ENCODE measurements at places on chromosomes 7 and 10.

DNA sequence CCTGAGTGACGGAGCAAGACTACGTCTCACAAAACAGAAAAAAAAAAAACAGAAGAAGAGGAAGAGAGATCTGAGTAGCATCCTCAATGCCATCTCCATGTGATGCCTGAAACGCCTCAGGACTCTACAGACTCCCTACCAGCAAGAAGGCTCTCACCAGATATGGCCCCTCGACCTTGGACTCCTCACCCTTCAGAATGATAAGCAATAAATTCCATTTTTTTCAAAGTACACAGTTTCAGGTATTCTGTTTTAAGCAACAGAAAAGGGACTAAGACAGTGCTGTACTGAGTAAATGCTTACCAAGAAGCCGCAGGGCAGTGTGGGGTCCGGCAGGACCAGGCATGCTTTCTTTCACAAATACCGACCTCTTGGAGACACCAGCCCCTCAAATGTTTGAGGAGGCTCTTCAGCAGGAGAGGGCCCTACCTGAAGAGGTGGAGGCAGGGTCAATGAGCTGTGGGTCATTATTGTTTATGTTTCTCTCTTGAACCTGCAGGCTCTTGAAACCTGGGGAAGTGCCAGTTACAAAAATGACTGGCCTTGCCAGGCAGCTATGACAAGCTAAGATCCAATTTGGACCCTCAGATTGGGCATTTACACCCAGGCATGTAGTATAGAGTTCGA is 204.1 kb upstream of the LYZL1 start:
- no peak for DNase-seq

DNA sequence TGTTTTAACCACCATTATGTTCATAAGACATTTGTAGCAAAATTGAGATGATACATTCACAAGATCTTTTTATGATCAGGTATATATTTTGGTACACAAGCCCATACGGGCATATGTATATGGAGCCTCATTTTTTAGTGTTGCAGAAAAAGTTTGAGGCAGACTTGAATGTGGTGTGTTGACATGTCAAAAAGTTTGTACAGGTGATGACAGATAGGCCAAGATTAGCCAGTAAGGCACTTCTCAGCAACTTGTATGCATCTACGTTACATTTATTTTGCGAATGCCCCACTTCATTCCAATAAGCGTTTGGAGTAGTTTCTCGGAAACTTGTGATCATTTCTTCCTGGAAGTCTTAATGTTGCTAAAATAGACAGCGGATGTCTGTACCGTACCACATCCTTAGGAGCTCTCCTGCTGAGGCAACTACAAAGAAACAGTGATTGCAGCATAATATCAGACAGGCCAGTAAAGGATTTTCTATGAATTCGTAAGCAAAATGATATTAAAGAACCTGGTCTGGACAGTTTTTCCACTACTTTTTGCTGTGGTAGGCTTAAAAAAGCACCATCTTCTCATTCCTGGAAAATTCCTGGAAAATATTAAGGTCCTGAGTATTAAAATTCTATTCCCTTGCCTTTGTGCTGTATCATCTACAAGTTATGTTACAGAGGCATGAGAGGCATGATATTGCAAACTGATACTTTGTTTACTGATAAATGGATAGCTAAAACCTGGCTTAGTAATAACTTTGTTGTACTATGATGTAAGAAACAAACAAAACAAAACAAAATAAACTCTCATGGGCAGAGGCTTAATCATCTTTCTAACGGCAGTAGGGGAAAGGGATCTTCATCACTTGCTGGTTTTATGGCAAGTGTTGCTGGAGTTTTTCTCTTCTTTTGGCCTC is 153.6 kb downstream of the HDAC9 start:
- no peak for DNase-seq

- no peak for DNase-seq
Measured at GRCh38 chr7:108099713-108100112, 30.4 kb downstream of the LAMB4 start.

GRCh38 chr7:26426096-26426495 is 134.4 kb downstream of the SNX10 start:
- DNase-seq = no peak

GRCh38 chr10:110279407-110279986 is 25.2 kb downstream of the SMNDC1 start:
- peak; percentile 70 for DNase-seq

DNA sequence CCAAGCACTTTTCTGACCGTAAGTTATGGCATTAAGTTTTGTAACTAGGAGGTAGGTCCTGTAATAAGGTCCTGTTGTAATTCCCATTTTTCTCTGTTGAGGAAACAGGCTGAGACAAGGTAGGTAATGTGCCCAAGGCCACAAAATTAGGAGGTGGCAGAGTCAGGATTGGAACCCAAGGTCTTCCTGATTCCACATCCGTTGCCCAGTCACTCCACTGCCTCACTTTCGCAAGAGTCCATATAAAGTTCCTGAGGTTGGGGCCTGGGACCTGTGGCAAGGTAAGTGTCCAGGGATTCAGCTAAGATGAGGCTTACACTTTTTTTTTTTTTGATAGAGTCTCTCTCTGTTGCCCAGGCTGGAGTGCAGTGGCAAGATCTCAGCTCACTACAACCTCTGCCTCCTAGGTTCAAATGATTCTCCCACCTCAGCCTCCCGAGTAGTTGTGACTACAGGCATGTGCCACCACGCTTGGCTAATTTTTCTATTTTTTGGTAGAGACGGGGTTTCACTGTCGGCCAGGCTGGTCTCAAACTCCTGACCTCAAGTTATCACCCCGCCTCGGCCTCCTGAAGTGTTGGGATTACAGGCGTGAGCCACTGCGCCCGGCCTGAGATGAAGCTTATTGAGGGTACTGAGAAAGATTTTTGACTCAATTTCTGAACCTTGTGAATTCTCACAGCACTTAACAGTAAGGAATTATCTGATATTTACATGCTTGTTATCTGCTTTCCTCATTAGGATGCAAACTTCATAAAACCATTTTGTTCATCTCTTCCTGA is 20.3 kb upstream of the GNA12 start:
- peak; percentile 52 for DNase-seq

GRCh38 chr7:84136336-84136735 is 58.3 kb downstream of the SEMA3A start:
- no peak for DNase-seq

DNA sequence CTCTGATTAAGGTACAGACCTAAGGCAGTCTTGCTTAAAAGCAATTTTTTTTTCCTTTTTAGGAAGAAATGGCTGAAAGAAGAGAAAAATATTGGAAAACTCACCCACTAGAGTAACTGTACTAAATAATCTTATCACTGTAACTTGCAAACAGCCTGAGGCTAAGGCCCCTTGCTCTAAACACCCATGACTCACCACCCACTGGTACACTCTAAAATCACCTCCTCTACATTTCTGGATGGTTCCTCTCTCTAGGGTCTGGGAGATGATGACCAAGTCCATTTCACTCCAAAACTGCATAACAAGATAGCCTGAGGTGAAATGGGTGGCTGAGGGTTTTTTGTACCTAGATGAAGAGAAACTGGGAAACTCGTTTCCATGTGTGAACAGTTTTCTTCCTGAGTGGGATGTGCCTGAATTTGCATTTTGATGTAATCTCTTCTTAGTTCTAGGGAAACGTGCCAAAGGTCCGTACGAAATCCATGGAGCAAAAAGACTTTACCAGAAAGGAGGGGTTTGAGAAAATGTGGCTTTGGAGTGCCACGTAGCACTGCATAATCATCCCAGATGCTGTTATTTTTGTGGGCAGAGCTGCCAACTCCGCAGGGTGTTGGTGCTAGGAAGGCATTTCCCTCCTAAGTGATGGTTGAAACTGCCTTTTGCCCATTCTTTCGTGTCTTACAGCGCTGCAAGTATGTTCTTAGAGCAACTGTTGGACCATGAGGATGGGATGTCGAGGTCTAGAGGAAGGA is 113.5 kb upstream of the C10orf90 start:
- no peak for DNase-seq

GRCh38 chr10:121823993-121824463 is 103.8 kb downstream of the ATE1 start:
- DNase-seq = peak; percentile 12

GRCh38 chr7:70380421-70381015 is 751.4 kb upstream of the GALNT17 start:
- no peak for DNase-seq

DNA sequence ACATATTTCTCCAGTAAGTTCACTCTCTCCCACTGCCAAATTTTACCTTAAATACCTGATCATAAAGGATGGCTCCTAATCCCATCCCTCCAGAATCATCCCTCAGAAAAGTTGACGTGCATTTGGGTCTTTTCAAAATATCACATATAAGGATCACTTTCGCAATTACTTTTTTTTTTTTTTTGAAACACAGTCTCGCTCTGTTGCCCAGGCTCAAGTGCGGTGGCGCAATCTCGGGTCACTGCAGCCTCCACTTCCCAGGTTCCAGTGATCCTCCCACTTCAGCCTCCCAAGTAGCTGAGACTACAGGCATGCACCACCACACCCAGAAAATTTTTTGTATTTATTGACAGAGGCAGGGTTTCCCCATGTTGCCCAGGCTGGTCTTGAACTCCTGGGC is 17.4 kb downstream of the ZCWPW1 start:
- no peak for DNase-seq

GRCh38 chr7:138935465-138936011 is 45.7 kb downstream of the KIAA1549 start:
- DNase-seq = no peak

- no peak for DNase-seq
Measured at GRCh38 chr10:132077091-132077490, 11.3 kb downstream of the JAKMIP3 start.

DNA sequence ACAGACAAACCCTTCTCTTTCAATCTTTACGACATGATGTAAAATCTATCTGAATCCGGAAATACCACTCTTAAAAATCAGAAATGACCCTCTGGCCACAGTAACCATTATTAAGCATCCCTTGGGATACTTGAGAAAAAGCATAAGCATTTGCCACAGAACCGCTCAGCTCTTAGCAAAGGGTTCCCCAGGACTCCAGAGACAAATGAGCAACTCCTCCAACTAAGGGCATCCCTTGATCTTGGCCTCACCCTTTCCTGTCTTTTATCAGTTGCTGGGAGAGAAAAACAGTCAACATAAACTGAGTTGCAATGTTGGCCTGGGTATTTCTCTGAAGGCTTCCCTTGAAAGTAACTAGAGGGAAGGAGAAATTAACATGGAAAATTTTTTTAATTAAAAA is 3.5 kb downstream of the PDLIM1 start:
- no peak for DNase-seq

DNA sequence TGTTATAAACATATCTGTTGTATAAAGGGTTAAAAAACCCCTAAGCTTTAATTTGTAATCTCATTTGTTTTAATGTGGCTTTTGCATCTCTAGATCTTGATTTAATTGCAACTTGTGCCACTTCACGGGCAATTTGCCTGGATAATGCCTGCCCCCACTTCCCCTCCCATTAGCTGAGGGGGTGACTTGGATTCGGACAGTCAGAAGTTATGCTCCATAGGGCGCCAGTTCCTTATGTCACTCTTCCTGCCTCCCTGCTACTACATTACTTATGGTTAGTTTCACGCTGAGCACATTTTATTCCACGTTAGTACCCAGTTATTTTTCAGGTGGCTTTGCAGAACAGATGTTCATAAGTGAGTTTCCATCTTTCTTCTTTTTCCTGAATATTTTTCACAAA is 1015.2 kb upstream of the PHF14 start:
- no peak for DNase-seq

DNA sequence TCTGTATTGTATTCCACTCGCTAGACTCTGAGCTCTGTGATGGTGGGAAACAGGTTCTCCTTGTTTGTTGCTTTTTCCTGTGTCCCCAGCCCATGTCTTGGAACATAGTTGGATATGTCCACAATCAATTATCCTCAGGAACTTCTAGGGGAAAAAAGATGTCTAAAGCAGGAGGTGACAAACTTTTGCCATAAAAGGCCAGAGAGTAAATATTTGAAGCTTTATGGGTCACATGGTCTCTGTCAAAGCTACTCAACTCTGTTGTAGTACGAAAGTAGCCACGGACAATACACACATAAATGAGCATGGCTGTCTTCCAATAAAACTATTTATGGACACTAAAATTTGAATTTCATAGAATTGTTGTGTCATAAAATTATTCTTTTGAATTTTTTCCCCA is 220.5 kb downstream of the CHCHD3 start:
- no peak for DNase-seq

DNA sequence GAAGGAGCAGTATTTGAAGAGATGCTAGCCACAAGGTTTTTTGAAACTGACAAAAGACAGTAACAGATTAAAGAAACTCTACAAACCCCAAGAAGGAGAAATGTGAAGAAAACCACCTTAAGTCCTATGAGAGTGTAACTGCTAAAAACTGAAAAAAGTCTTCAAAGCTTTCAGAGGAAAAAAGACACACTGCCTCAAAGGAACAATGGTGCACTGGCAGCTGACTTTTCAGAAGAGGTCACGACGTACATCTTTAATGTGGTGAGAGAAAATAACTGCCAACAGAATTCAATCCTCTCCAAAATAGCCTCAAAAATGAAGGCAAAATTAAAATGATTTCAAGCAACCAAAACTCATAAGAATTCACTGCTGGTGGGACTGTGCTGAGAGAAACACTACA is 94.0 kb downstream of the VIPR2 start:
- DNase-seq = no peak

GRCh38 chr10:99976886-99977665 is 32.7 kb downstream of the DNMBP start:
- peak; percentile 17 for DNase-seq

GRCh38 chr7:51629206-51629605 is 312.6 kb upstream of the COBL start:
- no peak for DNase-seq

DNA sequence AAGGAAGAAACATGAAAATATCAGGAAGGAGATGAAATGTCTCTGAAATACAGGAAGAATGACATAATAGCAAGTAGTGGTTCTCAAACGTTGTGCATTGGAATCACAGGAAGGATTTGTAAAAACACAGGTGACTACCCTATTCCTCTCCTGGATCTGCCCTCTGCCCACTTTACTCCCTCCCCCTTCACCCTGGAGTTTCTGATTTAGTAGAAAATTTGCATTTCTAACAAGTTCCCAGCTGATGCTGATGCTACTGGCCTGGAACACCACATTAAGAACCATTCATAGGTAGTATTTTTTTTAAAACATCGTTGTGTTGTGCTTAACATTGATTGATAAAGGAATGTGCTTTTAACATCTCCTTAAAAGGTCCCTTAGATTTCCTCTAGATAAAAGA is 130.9 kb downstream of the PHF14 start:
- no peak for DNase-seq

DNA sequence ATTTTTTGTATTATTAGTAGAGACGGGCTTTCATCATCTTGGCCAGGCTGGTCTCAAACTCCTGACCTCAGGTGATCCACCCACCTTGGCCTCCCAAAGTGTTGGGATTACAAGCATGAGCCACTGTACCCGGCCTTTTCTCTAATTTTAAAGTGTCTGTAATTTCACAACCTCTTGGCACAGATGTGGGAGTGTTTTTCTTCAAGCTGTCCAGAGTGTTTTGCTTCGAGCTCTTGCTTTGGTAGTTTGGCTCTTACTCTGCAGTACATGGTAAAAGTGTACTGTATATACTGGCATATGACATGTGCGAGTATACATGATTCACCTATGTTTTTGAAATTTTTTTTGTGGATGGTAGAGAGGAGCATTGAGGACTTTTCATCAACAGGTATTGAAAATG is 9.8 kb downstream of the SRGN start:
- no peak for DNase-seq

Measured in CD14-positive monocyte (primary cell).